ENCODE measurements at places on chromosomes 2 and 18.

GRCh38 chr2:109331081-109331480, 202.1 kb downstream of the SH3RF3 start:
- no peak for DNase-seq

DNA sequence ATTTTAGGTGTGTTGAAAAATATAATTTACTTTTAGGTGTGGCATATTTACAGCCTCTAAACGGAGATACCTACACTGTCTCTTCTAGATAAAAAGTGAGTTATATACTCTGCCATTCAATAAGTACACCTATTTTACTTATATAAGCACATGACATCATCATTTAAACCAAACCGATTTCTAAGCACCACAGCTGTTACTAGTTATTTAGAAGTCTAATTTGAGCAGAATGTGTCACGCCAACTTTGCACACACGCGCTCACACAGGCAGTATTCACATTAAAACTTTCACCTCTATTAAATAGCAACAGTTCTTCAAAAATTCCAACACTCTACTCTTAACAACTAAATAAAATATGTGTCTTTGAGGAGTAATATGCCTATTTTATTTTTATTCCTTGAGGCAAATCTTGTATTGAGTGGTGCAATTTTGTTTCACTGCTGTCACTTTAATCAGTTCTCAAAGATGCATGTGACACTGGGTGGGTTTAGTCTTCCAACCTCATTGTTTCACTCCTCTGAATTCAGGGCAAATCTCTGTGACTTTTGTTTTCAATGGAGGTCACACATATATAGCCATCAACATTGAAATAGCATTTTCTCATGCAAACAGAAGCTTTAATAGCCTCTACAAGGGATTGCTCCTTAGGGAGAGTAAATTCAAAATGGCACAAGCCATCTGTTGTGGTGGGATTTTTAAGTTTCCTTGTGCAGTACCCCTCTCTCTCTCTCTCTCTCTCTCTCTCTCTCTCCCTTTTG, 721.0 kb downstream of the PLCL1 start:
- no peak for DNase-seq

- no peak for DNase-seq
These were observed 135.7 kb downstream of the GRB14 start for GRCh38 chr2:164485541-164485940.

GRCh38 chr18:13548966-13549879, 177.1 kb downstream of the FAM210A start:
- DNase-seq, result no peak

- DNase-seq, result no peak
These were observed 284.9 kb downstream of the INSIG2 start for GRCh38 chr2:118372886-118373830.

- DNase-seq, result no peak
These were observed 103.2 kb downstream of the SLC8A1 start for GRCh38 chr2:40348665-40349064.

DNA sequence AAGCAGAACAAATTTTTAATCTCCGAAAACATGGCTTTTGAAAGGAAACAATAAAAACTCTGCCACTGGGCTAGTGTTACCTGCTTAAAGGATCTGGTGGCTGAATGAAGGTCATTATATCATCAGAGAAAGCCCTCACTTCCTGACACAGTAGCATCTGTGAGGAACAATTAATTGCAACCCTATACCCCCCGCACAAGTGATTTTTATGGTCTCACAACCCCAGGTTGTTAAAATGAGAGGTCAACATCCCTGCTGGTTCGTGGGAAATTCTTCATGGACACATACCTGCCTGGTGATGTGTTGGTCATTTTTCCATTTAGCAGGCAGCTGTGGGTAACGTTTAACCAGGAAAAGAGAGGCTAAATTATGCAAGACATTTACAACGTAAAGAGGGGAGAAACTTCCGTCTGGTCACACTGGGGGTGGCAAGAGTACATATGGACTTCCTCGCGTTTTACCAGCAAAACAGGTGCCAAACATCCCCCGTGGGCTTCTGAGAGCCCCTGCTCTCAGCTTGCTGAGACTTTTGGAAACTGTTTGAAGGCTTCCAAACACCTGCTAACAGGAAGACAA, 29.2 kb downstream of the NIFK start:
- DNase-seq, result no peak

DNA sequence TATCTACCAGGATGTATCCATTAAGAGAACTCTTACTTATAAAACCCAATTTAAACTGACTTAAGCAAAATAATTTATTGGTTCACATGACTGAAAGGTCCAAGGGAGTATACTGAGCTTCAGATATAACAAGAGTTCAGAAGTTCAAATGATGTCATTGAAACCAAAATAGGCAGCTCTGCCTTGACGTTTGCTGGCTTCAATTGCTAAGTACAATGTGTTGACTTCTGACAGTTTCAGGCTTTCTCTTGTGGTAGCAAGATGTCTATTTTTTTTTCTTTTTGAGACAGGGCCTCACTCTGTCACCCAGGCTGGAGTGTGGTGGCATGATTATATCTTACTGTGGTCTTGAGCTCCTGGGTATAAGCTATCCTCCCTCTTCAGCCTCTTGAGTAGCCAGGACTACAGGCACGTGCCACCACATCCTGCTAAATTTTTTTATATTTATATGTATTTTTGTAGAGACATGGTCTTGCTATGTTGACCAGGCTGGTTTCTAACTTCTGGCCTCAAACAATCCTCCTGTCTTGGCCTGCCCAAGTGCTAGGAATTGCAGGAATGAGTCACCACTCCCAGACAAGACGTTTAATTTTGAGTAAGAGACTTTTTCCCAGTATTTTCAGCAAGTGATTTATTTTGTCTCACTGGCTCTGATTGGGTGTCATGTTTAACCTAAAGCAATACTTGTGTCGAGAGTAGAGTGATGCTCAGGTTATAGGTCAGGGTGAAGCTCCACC, 184.8 kb downstream of the NR4A2 start:
- DNase-seq, result no peak

DNA sequence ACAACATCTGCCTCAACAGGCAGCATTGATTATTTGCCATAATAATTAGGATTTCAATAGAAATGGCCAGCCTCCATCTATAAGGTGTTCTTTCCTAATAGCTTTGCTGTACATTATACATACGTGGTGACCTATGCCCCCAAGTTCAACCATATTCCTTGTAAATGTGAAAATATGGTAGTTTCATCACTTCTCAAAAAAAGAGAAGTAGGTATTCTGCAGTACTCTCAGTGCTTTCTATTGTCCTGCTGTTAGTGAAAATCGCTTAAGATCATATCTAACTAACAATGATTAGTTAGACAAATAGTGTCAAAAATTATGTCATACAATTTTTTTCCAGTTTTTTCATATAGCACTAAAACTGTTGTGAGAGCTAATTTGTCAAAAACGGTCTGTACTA, 79.6 kb downstream of the SLC4A10 start:
- DNase-seq, result no peak

GRCh38 chr18:21064347-21064746, 47.3 kb downstream of the ROCK1 start:
- no peak for DNase-seq

- no peak for DNase-seq
These were observed 394.4 kb upstream of the SPHKAP start for GRCh38 chr2:228575897-228576296.

DNA sequence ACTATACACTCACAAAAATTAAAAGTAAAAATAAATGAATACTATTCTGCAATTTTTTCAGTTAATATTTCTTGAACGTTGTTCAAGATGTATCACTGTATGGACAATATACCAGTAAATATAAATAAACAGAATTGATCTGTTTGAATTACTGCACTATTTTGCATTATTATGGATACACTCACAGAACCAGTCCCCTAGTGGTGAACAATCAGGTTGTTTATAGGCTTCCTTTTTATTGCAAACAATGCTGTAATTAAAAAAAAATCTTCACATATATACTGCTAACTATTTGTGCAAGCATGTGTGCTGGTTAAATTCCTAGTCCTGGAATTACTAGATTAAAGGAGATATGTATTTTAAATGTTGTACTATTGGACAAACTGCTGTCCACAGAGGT, 306.0 kb downstream of the FBXO15 start:
- no peak for DNase-seq

- DNase-seq, result no peak
These were observed 55.6 kb upstream of the IMP4 start for GRCh38 chr2:130286983-130287655.

DNA sequence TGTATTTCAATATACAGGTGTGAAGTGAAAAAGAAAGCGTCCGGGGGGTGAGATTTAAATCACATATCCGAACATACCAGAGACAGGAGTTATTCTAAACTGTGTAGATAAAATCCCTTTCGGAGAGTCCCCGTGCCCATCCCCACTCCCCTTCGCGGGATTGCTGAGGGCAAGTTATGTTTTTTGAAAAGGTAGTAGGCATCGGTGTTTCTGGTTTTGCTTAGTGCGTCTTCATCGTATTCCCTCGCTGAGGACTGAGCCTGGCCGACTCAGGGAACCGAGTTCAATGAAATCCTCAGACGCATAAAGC, 583.4 kb downstream of the ZEB2 start:
- no peak for DNase-seq

- no peak for DNase-seq
These were observed 37.7 kb downstream of the PSD4 start for GRCh38 chr2:113211226-113212105.

DNA sequence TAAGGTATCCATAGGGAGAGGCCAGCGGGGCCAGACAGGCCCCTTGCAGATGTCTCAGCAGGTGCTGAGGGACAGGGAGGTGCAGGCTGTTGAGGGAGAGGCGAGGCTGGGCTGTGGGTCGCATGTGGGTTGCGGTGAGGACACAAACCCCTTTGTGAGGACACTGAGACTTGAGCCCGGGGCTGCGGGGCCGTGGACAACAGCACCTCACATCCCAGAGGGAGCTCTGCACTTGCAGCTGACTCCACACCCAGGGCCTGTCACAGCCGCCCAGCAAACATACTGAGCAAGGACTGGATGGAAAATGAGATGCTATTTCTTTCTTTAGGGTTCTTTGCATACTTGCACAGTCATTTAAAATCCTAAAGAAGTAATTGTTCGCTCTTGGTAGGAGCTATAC, 95.3 kb upstream of the NFATC1 start:
- DNase-seq, result no peak

GRCh38 chr2:98379311-98380202, 33.3 kb downstream of the CNGA3 start:
- DNase-seq, result no peak

GRCh38 chr2:219297766-219298456, 11.3 kb downstream of the PTPRN start:
- no peak for DNase-seq

DNA sequence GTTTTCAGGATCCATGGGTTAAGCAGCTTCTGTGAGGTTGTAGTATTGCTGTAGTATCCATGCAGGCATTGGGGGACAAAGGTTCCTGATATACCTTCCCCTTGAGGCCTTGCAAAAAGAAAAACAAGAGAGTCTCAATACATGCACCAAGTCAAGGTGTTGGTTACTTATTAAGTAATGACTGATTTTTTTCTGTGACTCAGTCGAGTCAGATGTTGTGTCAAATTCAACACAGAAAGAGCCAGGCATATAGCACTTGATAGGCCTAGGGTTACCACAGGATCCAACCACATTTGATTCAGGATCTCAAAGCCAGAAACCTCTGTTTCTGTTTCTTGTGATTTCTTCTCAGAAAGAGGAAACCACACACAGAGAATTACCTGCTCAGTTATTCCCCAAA, 24.9 kb upstream of the CD8A start:
- DNase-seq, result no peak

DNA sequence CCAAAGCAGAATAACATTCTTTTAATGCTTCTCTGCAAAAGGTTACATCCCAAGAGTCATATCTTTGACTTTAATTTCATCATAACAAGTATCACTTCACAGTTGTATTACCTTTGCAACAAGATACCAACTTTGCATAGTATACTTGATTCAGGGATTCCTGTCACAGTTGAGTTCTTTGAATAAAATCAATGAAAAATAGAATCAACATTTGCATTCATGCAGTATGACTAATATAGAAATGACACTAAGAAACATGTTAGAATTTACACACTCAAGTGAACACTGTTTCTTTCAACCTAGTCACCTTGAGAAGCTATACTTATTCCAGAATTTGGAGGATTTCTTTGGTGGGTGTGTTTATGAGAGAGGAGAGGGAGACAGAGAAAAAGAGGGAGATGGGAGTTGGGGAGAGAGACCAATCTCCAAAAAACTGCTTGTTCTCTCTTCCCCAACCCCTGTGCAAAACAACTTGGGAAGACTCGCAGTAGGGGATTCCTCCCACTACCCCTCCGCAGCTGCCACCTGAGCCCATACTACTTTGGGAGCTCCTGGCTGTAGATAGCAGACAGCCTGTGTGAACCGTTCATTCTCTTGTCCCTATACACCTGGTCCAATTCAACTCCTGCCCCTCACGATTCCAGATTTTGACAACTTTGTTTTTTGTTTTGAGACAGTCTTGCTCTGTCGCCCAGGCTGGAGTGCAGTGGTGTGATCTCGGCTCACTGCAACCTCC, 57.7 kb downstream of the PELI1 start:
- no peak for DNase-seq

- no peak for DNase-seq
These were observed 39.4 kb downstream of the MAP4K4 start for GRCh38 chr2:101736861-101737291.

- no peak for DNase-seq
These were observed 27.2 kb downstream of the ANKRD29 start for GRCh38 chr18:23635283-23636070.

DNA sequence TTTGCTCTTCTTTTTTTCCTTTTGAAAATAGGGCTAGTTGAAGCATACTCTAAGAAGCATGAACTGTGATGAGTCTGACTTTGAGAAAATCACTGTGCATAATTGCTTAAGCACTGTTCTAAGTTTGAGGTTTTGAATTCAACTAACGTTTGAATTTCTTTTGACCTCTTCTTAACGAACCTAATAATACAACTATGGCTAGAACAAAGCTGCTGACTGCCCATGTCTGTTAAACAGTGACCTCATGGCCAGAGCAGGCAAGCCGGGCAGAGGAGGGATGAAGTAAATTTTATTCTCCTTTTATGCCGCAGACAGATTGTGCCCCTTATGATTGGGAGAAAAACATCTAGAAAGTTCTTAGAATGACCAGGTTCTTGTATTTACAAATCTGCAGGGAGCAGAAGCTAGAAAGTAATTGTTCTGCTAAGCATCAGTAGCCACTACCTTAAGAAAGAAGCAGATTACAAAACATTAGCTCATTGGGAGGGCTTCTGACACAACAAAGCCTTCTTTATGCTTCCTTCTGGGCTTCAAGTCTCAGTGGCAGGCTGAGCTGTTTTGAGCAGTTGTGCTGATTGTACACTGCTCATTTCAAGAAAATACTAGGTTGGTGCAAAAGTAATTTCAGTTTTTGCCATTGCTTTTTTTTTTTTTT, 97.8 kb upstream of the RASGRP3 start:
- no peak for DNase-seq

Measured in stimulated activated CD8-positive, alpha-beta memory T cell treated with anti-CD3 and anti-CD28 coated beads, Interleukin-7, amount 100 ng/mL, for 1 hour (primary cell).